ENCODE measurements at places on chromosomes 6 and 20. TPM values are rescaled to one million over a fixed set of nuclear protein-coding genes. Genes with fewer than 3 reads are reported as not detected.

The MTFR2 gene
- total RNA-seq, result 2.0 TPM

The BMP7 gene
- total RNA-seq, result 1.1 TPM

The TINAG gene
- total RNA-seq, result not detected

The SLC35F1 gene
- 0.99 TPM for total RNA-seq

The SOD2 gene
- total RNA-seq, result 66.1 TPM

The ZNF311 gene
- 2.0 TPM for total RNA-seq

The GMEB2 gene
- 11.2 TPM for total RNA-seq

The NKX2-2 gene
- total RNA-seq, result 3.8 TPM

The C20orf96 gene
- 6.5 TPM for total RNA-seq

The TNXB gene
- 1.9 TPM for total RNA-seq

The MLN gene
- not detected for total RNA-seq

The HM13 gene
- 127 TPM for total RNA-seq

The KCNK16 gene
- total RNA-seq, result not detected

All from motor neuron (in vitro differentiated cells).